ENCODE measurements at places on chromosomes 1 and 21.

- no peak for DNase-seq
Measured at GRCh38 chr1:230507236-230507635, 81.1 kb upstream of the PGBD5 start.

DNA sequence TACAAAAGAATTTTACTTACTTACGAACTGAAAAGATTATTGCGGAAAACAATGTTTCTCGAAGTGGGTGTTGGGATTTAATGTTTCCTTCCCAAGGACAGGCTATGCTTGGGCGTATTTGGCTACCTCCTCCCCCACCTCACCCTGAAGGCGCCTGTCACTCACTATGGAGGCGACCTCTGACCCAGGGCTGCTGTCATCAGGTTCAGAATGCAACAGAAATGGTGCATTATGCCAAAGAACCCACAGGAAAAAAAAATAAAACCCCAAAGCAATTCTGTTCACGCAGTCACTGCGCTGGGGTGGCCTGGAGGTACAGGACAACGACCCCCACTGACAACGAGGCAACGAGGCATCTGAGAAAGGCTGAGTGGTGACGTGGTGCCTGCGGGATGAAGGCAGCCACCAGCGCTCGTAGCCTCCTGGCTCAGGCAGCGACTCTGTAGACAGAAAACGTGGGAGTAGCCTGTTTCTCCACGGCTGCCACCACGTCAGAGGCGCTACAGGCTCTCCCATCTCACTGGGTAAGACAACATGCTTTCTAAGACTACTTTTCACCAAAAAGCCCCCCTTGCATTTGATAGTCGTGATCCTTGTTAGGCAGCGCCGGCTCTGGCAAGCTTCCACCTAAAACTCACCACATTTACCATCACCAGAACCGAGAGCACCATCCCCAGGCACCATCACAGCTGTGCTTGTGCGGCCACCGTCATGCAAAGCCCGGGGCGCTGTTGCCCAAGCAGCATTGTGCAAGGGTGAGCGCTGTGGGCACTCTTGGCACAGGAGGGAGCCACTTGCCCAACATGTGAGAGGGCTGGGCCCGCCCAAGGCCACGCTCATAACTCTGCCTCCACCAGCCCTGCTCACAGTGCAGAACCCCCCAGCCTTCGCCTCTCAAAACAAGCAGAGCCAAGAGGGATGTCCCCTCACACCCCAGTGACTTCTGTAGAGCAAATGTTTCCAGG lies 14.3 kb downstream of the NADK start:
- no peak for DNase-seq

DNA sequence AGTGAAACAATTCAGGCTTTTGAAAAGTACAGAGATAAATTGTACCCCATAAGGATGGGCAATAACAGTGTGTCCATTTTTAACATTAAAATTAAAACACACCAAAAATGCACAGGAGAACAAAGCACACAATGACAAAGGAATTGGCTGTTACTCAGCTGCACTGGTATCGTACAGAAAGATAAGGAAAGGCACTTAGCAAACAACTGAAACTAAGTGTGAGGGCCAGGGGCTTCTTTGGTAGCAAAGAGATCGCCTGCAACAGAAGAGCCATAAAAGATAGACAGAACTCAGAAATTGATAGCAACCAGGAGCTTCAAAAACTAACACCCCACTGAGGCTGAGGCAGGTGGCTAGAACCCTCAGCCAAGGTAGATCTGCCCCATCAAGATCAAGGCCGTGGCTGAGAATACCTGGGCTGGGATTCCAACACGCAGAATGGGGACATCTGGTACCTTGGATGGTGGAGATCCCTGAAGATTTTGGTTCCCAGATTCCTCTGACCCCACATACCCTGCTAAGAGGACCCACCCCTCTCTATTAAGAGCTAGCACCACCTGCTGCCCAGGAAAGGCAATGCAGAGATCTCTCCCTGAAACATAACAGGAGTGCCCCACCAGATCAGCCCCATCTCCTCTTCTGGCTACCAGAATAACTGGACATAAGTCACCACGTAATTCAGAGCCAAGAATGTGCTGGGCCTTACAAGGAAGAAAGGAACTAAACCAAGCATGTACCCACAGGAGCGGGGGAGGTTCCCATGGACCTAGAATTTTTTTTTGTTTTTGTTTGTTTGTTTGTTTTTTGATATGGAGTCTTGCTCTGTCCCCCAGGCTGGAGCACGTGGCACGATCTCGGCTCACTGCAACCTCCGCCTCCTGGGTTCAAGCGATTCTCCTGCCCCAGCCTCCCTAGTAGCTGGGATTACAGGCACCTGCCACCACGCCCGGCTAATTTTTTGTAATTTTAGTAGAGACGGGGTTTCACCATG lies 16.2 kb downstream of the PLEKHO1 start:
- DNase-seq = peak; percentile 33

DNA sequence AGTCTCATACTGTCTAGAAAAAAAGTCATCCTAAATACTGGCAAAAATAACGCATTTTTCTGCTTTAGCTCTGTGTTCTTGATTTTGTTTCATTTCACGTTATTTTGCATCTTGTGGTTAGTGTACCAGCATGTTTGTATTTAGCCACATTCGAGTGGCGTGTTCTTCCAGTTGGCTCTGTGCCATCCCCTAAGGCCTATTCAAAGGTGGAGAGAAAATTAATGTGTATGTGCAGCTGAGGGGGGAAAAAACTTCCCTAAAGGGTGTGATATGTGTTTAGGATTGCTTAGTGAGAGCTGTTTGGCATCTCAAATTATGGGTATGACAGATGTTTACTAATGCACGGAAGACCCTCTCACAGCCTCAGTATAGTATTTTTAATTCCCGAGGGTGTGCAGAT lies 12.1 kb downstream of the DNAJC16 start:
- no peak for DNase-seq

DNA sequence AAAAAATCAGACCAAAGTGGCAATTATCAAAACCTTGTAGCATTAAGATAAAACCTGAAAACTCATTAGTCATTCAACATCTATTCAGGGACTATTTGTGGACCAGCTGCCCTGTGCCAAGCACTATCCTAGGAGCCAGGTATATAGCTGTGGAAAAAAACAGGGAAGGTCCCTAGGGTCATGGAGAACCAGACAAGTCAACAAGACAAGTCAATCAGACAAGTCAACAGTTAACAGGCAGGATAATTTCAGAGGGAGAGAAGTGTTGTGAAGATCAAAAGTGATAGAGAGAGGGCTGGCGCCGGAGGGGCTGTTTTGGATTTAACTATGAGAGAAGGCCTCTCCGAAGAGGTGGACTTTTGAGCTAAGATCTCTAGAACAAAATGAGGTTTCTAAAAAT lies 3.3 kb upstream of the ATP1A4 start:
- no peak for DNase-seq

DNA sequence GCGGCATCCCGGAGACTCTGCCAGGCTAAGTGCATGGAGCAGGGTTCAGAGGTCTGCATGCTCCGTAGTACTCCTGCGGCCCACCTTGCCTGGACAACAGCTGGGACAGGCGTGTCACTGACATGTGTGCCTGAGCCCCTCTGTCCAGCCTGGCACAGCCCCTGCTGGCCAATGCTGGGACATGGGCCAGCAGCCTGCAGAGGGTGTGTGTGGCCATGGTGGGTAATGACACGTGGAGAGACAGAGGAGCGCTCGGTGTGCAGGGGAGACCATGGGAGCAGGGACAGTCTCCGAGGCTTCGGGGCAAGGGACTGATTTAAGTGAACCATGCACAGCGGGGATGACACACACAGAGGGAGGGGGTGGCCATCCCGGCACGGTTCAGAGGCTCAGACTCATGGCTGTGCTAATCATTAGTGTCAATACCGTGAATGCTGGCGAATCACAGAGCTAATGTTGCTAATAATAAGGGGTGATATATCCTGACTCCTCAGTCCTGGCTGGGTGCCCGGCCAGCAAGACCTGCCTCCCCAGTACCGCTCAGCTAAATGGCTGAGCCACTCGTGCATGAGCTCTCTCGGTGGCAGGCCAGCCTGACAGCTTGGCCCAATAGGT lies 41.5 kb downstream of the IGSF21 start:
- no peak for DNase-seq

GRCh38 chr1:12083766-12084165 lies 20.7 kb downstream of the TNFRSF8 start:
- DNase-seq = no peak

- DNase-seq = no peak
Measured at GRCh38 chr1:78375996-78376395, 114.8 kb upstream of the PTGFR start.

DNA sequence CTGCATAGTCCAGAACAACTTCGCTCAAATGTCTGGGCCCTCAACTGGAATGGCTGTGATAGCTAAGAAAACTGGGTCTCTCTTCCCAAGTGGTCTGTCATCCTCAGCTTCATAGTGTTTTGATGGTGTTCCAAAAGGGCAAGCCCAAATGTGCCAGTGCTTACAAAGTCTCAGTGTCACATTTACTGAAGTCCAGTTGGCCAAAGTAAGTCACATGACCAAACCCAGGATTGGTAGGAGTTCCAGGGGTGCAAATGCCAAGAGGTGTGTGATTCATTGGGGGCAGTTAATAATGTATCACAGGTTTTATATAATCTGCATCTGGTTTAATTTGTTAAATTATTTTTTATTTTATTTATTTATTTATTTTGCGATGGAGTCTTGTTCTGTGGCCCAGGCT lies 24.9 kb downstream of the SMG7 start:
- DNase-seq = no peak

GRCh38 chr1:19087017-19087736 lies 122.9 kb downstream of the UBR4 start:
- no peak for DNase-seq

DNA sequence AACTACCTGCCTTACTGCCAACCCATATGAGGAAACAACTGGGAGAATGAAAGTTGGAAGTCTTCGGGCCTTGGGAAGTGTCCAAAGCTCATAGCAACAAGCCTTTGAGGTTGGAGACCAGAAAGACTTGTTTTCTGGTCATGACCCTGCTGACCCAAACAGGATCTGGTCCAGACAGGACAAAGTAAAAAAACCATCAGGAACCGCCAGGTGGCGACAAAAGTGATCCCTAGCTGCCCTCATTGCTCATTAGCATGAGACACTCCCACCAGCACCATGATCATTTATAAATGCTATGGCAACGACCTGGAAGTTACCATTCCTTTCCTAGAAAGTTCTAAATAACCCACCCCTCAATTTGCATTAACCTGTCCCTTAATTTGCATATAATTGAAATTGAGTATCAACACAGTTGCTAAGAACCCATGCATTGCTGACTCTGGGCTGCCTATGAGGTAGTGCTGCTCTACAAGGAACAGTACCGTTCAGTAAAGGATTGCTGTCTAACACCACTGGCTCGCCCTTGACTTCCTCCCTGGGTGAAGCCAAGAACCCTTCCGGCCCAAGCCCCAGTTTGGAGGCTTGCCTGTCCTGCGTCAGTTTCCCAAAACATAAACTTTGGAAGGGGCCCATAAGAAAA lies 89.0 kb downstream of the URB2 start:
- peak; percentile 15 for DNase-seq

DNA sequence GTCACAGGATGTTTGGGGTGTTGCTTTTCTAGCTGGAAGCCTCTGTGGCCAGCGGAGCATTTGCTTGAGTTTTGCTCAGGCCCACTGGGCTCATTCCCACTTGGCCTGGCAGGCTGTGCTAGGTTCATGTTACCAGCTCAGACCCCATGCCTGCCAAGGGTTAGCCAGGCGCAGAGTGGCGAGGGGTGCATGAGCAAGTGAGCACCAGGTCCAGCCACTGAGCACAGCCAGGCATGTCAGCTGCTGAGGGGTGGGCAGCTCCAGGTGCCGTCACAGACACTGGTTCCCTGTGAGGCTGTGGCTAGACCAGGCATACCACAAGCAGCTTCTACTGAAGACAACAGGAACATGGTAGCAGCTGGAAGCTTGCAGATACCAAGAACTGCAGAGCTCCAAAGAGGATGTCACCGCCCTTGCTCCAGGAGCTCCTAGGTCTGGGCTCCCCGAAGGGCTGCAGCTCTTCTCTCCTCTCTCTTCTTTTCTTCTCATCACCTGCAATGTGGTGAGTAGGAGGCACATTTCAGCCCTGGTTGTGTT lies 52.0 kb upstream of the CYYR1 start:
- DNase-seq = no peak

- no peak for DNase-seq
Measured at GRCh38 chr21:38533887-38534286, 35.6 kb upstream of the ERG start.

DNA sequence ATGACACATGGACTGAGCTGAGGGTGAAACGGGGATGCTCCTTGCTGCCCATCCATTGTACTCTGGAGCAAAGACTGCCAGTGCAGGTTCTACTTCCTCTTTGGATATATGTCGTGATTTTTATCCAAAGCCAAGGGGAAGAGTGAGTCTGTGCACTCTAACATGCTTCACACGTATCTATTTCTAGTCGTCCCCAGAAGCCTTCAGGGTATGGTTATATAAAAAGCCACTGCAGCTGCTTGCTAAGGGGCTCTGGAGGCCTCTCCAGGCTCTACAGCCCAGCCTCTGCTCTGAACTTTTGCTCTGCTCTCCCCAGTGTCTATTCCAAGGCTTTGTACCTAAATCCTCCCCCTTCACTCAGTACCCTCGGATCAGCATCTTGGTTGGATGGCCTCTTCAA lies 20.1 kb downstream of the PAFAH2 start:
- DNase-seq = no peak

DNA sequence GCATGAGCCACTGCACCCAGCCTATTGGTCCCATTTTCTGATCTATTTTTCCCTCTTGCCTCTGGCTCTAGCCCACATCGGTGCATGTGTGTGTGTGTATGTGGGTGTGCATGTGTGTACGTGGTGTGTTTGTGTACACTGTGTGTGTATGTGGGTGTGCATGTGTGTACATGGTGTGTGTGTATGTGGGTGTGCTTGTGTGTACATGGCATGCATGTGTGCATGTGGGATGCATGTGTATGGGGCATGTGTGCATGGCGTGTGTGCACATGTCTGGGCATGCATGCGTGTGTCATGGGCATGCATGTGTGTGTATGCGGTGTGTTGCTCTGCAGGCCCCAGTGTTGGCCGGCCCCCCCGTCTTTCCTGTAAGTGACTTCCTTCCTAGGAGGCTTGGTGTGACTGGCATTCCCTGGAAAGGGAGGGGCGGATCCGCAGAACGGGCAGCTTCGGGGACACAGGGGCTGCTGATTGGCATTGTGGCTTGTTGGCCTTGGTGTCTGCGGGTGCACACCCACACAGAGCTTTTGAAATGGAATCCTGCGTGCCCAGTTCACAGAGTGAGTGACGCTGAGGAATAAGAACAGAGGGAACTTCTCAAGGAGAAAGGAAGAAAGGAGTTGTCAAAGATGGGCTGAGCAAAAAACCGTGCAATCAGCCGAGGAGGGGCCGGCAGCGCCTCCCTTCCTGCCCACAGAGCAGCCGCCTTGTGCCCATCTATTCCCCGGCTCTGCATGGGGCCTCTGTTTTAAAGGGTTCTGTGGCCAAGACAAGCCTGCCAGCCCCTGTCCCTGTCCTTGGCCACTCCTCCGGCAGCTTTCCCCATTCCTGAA lies 8.0 kb downstream of the PDXK start:
- no peak for DNase-seq

GRCh38 chr1:92953491-92953890 lies 7.8 kb downstream of the DIPK1A start:
- no peak for DNase-seq

- DNase-seq = no peak
Measured at GRCh38 chr21:34846601-34847112, 177.9 kb downstream of the CLIC6 start.

- no peak for DNase-seq
Measured at GRCh38 chr1:172167796-172168596, 252.5 kb upstream of the C1orf105 start.

GRCh38 chr1:69835955-69836354 lies 268.2 kb downstream of the LRRC7 start:
- no peak for DNase-seq
